NCI-H1105 (cell line): ENCODE measurements at places on chromosomes 7 and 10.

GRCh38 chr10:114664127-114664526 is 6.1 kb upstream of the ABLIM1 start:
- DNase-seq, result no peak

- DNase-seq, result peak; percentile 90
Observed at GRCh38 chr7:33841705-33842129, 63.6 kb upstream of the BMPER start.

GRCh38 chr7:84568781-84569180 is 374.2 kb upstream of the SEMA3A start:
- DNase-seq, result no peak

GRCh38 chr7:150356265-150356897 is 12.2 kb upstream of the REPIN1 start:
- DNase-seq, result peak; percentile 35

DNA sequence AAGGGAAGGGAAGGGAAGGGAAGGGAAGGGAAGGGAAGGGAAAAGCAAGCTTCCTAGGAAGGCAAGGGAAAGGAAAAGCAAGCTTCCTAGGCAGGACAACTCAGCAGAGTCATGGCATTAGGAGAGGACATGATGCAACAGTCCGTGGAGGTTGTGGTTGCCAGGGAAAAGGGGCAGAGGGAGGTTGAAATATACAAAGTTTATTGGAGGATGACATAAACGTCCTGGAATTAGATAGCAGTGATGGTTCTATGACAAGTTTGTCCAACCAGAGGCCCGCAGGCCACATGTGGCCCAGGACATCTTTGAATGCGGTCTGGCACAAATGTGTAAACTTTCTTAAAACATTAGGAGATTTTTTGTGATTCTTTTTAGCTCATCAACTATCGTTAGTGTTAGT is 59.8 kb upstream of the OPN4 start:
- DNase-seq, result no peak

GRCh38 chr7:47514818-47515217 is 67.1 kb downstream of the TNS3 start:
- no peak for DNase-seq

GRCh38 chr7:73557397-73558257 is at the start of gene BCL7B:
BCL7B (minus strand) TSS chr7:73557690; CDS start chr7:73557578, 112 bp downstream.
- peak; percentile 42 for DNase-seq

DNA sequence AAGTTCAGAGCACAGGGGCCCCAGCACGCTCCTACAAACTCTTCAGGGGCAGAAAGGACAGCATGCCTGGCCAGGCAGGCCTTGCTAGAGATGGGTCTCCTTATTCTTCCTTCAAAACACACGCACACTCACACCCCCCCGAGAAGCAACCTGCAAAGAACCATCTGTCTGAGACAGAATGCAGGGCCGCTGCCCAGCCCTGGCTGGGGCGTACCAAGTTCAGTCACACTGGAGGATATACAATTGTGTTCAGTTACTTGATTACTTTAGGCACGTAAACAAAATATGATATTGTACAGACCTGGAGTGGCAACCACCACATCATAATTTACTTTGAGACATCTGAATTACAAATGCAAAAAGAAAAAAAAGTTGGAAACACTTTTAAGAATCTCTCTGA is 5.7 kb downstream of the FAM53B start:
- no peak for DNase-seq

- no peak for DNase-seq
Observed at GRCh38 chr10:13779748-13780147, 193.0 kb downstream of the PRPF18 start.

DNA sequence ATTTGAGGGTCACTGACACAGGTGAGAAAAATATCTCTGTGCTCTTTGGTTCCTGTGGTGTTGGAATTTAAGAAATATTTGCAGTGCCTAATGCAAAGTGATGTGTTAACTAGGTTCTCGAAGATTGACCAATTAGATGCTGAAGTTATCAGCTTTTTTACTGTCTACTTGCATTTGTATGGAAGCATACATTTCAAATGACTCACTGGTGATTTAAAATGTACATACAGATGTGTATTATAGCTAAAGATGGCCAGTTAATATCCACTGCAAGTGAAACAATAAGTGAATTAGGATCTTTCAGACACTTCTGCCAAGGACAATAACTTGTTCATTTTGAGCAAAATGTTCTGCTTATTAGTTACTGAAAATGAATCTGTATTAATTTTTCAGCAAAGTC is 205.0 kb downstream of the FANK1 start:
- no peak for DNase-seq

GRCh38 chr10:125514206-125515162 is 168.5 kb downstream of the TEX36 start:
- no peak for DNase-seq

- no peak for DNase-seq
Observed at GRCh38 chr10:123157210-123157609, 3.0 kb downstream of the BUB3 start.

GRCh38 chr10:6564367-6564766 is 15.7 kb downstream of the PRKCQ start:
- no peak for DNase-seq

GRCh38 chr7:148403466-148403993 is 187.0 kb upstream of the C7orf33 start:
- DNase-seq, result no peak

DNA sequence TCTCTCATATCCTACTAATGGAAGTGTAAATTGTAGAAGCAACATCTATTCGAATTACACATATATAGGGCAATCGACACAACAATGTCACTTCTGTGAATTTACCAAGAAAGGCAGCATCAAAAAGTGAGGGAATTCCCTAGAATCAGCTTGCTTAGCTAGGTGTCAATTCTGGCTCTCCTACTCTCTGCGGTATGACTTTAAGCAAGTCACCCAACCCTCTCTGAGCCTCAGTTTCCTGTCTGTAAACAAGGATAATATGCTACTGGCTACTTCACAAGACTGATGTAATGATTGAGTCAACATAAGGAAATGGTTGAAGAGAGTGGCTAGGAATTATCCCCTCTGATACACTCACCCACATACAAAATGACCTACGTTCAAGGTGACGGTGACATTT is 19.4 kb downstream of the CCDC6 start:
- DNase-seq, result no peak

DNA sequence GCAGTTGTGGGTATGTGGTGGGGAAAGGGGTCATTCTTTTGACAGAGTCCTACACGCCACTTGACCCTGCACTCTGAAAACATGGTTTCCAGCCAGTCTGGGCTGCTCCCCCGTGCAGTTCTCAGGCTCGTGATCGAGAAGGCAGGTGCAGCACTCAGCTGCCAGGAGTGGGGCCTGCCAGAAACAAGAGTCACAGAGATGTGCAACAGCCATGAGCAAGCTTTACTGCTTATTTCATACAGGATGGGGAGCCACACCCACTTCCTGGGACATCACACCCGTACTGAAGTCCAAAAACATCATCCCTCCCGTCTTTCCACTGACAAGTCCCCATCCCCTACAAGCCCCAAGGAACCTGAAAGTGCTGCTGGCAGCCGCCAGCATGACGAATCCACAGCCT is 9.3 kb downstream of the ATG9B start:
- DNase-seq, result no peak

DNA sequence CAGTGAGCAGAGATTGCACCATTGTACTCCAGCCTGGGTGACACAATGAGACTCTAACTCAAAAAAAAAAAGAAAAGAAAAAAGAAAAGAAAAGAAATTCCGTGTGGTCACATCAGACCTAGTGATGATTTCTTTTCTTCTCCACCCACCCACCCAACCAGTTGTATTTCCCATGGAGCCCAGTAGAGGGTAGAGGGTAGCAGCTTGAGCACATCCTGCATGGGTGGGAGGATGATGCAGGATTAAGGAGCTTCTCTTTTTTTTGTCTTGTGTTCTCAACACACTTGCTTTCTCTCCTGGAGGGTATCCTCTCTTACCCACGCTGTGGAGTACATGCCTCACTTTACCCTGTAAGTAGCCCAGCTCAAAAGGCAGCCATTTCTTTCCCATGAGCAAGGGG is 118.6 kb upstream of the CARD11 start:
- DNase-seq, result no peak

- DNase-seq, result no peak
Observed at GRCh38 chr10:131730771-131731497, 169.9 kb upstream of the PPP2R2D start.

GRCh38 chr10:9015005-9015404 is 960.5 kb downstream of the GATA3 start:
- DNase-seq, result no peak

- DNase-seq, result no peak
Observed at GRCh38 chr10:89615112-89615511, 29.9 kb downstream of the PANK1 start.

DNA sequence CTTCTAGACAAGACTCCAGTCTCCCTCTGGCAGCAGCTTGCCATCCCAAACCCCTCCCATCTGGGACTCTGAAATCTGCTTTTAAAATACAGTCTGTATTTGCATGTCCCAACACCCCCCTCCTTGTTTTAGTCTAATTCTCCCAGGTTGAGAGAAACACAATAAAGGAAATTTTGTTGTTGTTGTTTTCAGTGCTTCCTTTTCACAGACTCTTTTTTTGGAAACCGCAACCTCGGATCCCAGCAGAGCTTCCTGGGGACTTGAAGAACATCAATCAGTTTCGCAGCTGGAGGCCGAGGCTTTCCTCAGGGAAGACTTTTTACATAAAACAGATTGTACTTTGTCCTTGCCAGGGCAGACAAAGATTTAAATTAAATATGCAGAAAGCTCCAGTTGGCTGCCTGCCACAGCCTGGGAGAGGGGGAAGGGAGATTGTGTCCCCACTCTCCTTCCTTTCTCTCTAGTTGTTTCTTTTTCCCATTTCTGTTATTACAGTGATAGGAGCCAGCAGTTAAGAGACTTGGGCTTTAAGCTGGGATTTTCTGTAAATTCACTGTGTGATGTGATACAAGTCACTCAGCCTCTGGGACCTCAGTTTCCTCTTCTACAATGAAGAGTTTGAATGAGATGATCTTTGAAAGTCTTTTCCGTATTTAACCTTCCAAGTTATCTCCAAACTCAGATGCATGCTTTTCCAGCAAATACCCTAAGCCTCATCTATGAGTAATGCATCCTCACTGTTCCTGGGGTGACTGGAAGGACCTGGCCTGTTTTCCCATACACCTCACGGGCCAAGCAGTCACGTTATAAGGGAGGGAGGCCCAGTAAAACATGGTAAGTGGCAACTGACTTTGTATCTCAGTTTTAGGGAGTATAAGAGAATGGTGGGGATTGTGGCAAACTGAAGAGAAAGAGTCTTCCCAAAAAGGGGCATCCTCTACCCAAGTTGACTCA is 192.3 kb downstream of the REEP3 start:
- DNase-seq, result peak; percentile 48

- DNase-seq, result no peak
Observed at GRCh38 chr7:158562517-158562916, 25.1 kb downstream of the PTPRN2 start.

- DNase-seq, result no peak
Observed at GRCh38 chr7:119647286-119647685, 625.7 kb upstream of the KCND2 start.

- DNase-seq, result no peak
Observed at GRCh38 chr10:104478380-104478779, 124.7 kb downstream of the CFAP58 start.

- no peak for DNase-seq
Observed at GRCh38 chr7:17159500-17160037, 138.9 kb upstream of the AHR start.

DNA sequence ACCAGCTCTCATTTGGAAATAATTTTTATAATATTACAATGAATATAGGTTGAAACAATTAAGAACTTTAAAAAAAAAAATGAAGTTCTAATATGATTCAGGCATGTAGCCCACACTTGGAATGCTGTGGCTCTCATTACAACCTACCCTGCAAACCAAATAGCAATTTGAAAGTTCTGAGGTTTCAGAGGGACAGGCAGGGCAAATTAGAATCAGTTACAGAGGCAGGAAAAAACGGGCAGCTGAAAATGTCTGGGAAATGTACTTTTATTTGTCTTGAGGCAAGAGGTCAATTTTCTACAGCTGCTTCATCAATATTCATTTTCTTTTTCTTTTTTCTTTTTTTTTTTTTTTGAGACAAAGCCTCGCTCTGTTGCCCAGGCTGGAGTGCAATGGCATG is 95.3 kb downstream of the PIP4K2A start:
- no peak for DNase-seq
